ENCODE measurements at places on chromosomes 4 and X.

DNA sequence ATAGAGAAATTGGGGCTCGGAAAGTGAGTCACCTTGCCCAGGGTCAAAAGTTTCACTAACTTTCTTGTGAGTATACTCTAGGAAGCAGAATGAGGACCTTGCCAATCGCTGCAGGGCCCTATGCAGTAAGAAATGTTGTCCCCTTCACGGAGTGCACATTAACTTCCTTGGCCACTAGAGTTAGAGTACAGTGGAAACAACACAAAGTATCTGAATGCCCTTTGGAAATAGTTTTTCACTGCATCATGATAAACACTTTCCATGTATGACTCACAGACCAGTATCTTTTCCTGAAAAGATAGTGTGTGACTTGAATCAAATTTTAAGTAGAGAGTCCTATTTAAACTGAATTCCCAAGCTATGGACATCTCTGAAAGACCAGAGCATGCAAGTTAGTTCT lies 45.5 kb upstream of the STK26 start:
- no peak for DNase-seq

DNA sequence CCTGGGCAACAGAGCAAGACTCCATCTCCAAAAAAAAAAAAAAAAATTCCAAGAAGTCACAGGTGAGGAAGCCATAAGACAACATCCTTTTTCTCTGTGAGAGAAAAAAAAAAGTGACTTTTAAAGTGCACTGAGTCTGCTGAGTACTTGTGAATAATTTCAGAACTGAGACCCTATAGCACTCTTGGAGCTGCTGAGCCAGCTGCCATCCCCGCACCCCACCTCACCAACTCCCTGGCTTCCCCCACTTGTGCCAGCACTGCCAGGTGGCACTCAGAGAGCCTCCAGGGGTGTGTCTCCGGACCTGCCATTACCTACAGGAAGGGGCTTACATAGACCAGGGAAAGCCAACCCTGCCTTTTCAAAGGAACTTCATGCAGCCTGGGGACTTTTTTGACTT lies 39.2 kb upstream of the HS3ST1 start:
- peak; percentile 61 for DNase-seq

- no peak for DNase-seq
These were observed 16.2 kb downstream of the MAEA start for GRCh38 chr4:1305781-1306455.

- no peak for DNase-seq
These were observed 406.8 kb downstream of the TMA16 start for GRCh38 chr4:163901319-163901718.

DNA sequence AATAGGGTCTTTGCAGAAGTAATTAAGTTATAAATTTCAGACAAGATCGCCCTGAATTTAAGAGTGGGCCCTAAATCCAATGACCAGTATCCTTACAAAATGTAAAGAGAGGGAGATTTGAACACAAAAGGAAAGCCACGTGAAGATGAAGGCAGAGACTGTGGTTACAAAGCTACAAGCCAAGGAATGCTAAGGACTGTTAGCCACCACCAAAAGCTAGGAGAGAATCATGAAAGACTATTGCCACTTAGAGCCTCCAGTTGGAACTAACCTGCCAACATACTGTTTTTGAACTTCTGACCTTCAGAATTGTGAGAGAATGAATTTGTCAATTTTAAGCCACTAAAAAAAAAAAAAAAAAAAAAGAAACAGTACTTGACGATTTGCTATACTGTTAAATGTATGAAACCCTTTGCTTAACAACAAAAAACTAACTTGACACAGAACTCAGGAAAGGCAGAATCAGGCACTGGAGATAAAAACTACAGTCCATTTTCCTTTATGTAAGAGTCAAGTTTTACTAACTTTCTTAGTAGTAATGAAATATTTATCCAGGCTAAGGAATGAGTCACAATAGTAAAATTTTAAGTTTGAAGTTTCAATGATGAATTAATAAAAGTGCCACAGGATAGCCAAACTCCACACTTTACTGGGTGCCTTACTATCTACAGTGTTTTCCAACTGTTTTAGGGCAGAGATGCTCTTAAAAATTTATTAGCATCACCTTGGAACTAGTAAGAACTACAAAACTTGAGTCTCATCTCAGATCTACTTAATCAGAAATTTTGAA lies 25.1 kb downstream of the DHX15 start:
- DNase-seq, result no peak

GRCh38 chrX:109485470-109486340 lies 3.8 kb upstream of the GUCY2F start:
- peak; percentile 73 for DNase-seq

- no peak for DNase-seq
These were observed 64.3 kb downstream of the BEX3 start for GRCh38 chrX:103440621-103441020.

GRCh38 chr4:26884486-26884988 lies 23.9 kb downstream of the STIM2 start:
- peak; percentile 2 for DNase-seq

DNA sequence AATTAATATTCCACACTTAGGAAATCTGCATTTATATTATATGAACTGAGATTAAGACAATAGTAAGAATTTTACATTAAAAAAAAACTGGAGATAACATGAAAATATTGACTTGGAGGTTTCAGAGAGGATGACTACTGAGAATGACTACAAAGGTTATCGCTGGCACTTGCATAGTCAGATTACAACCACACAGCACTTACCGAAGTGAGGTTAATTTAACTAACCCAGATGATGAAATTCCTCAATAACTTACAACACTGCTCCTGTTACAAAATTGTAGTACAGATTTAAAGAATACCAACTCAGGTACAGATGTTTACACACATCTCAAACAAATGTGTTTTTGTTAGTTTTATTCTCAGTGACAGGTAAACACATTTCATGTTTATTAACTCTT lies 283.5 kb downstream of the CAMK2D start:
- no peak for DNase-seq

DNA sequence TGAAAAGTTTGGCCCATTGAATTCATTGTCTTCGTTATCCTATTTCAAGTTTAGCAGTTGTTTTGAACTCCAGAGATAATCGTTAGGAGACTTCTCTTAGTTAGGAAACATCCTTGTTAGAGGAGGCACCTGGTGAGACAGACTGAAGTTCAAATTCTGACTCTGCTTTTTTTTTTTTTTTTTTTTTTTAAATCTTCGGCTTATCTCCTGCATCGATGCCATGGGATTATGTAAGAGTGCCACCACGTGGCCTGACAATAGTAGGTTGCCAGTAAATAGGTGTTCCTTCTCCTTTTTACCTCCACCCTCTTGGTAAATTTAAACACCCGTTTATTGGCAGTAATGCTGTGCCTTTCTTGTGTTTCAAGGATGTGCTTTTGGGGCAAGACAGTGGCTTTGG lies 149.3 kb downstream of the SOWAHB start:
- DNase-seq, result peak; percentile 3

- DNase-seq, result no peak
These were observed 36.2 kb downstream of the RGS12 start for GRCh38 chr4:3328814-3329663.

DNA sequence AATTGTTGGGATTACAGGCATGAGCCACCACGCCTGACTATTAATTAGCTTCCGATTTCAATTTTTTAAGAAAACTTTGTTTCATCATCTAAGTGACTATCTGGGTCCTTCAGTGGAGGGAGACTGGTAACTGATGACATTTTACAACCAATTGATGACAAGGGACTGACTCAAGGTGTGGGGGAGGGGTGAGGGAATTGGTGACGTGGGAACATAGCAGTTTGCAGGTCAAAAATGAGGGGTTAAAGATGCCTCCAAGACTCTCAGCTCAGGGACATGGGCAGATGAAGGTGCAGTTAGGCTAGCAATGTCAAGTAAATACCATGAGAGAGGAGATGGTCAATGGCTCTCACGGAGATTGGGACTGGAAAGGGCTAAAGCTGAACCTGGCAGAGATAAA lies 5.7 kb upstream of the FAM9C start:
- DNase-seq, result no peak

- DNase-seq, result peak; percentile 3
These were observed 9.6 kb downstream of the BMP3 start for GRCh38 chr4:81040012-81040659.

DNA sequence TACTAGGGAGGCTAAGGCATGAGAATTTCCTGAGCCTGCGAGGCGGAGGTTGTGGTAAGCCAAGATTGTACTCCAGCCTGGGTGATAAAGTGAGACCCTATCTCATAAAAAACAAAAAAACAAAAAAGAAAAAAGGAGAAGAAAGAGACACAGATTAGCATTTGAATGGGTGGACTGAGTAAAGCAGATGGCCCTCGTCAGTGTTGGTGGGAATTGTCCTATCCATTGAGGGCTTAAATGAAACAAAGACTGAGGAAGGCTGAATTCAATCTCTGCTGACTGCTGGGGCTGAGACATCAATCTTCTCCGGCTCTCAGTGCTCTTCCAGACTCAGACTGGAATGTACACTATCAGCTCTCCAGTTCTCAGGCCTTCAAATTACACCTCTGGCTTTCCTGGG lies 136.8 kb downstream of the SLC7A11 start:
- DNase-seq, result no peak

DNA sequence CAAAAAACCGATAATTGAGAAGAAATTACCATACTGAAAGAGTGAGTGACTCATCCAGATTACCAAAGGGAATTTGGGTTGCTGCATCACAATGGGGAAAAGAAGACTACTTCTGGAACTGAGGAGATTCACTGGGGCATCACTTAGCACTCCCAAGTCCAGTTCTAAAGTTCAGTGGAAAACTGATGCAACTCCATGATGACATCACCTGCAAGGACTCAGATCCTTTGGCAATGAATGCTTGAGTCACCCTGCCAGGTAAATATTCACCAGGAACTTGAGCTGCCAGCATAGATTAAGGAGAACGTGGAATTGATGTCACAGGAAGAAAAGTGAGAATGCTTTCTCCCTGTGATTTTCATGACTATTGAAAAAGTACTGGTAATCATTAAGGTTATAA lies 32.0 kb upstream of the SMIM10L2A start:
- no peak for DNase-seq

DNA sequence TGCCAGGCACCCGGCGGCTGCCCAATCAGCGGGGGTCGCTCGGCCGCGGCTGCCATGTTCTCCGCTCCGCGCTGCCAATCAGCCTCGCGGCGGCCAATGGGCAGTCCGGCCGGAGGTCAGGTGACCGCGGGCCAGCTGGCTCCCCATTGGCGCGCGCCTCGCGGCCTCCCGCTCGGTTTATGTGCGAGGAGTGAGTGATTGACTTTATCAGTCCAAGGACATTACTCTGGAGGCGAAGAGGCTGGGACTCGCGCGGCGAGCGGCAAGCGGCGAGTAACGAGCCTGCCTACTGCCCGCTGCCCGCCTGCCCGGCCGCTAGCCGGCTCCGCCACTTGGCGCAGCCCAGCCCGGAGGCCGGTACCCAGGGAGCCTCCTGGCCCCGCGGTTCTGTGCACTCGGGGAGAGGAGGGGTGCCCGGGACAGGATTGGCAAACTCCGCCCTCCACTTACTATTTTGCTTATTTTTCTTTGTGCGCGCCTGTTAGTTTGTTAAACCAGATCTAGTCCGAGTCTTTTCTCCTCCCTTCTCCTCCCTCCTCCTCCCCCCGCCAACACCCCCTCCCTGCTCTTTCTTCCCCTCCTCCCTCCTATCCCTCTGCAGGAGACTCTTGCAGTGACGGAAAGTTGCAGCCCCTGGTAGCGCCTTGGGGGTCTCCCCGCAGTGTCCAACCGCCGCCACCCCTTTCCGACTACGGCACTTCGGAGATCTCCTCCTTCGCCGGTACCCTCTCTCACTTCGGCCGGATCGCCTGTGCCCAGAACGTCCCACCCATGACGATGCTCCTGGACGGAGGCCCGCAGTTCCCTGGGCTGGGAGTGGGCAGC lies at the start of gene ZIC3:
Gene ZIC3, plus strand, starts transcription at position 207 of the 825 bp plus-strand sequence. Its CDS starts 565 bp downstream, at position 772.
- peak; percentile 88 for DNase-seq

- DNase-seq, result no peak
These were observed 151.0 kb downstream of the VCX3A start for GRCh38 chrX:6383917-6384316.

DNA sequence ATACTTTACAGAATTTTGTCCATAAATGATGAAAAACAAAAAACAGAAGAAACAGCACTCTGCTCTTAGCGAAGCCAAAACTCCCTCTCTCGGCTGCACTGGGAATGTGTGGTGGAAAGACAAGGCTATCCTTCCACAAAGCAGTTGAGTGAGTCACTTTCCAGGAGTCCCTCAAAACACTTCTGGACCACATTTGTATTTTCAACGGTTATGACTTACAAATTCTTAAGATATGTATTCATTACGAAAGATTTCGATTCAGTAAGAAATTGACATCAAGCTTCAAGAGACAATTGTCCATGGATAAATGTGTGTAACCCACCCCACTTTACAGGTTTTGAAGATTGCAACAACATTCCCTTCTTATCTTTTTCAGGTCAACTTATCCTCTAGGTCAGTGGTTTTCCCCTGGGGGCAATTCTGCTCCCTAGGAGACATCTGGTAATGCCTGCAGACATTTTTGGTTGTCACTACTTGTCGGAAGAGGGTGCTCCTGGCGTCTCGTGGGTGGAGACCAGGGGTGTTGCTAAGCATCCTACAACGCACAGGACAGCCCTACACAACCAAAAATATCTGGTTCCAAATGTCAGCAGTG lies 66.7 kb upstream of the MTNR1A start:
- DNase-seq, result no peak

- DNase-seq, result no peak
These were observed 1329.1 kb downstream of the PCDH18 start for GRCh38 chr4:136203199-136203598.

DNA sequence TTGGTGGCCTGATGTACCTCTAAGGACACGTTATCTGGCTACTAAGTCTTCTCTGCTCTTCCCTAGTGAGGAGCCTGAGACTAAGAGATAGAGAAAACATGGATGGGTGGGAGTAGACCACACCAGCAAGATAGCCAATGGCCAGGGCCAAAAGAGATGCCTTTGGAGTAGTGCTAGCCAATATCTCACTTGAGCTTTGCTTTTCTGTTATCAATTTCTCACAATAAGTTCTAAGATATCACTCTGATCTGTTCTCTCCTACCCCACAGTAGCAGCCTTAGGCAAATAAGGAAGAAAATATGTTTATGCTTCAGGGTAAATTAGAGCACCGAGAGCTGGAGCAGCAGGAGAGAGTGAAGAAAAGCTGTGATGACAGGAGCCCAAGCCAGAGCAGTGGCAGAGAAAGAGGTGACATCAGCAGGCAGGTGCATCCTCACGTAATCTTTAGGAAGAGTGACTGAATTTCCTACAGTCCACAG lies 343.9 kb upstream of the NOCT start:
- no peak for DNase-seq

DNA sequence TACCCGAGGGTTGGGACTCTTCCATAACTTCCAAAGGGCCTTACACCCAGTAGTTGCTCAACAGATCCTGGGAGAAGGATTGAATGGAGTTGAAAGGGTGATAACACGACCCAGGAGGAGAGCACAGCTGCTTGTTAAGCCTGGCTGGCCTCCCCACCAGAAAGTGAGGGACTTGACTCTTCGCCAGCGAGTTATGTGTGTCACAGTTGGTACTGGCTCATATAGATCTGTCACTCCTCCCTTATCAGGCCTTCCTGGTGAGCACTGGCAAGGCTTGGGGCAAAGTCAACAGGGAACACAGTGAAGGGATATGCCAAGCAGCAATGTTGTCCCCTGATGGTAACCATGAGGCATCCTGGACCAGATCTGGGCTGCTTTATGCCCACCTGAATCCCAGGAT lies 35.8 kb downstream of the APLN start:
- no peak for DNase-seq
